ENCODE measurements at places on chromosomes 11 and 22.

- no peak for DNase-seq
These were observed 86.5 kb downstream of the MN1 start for GRCh38 chr22:27715106-27715505.

- no peak for DNase-seq
These were observed 2.9 kb upstream of the MTFP1 start for GRCh38 chr22:30422481-30423300.

DNA sequence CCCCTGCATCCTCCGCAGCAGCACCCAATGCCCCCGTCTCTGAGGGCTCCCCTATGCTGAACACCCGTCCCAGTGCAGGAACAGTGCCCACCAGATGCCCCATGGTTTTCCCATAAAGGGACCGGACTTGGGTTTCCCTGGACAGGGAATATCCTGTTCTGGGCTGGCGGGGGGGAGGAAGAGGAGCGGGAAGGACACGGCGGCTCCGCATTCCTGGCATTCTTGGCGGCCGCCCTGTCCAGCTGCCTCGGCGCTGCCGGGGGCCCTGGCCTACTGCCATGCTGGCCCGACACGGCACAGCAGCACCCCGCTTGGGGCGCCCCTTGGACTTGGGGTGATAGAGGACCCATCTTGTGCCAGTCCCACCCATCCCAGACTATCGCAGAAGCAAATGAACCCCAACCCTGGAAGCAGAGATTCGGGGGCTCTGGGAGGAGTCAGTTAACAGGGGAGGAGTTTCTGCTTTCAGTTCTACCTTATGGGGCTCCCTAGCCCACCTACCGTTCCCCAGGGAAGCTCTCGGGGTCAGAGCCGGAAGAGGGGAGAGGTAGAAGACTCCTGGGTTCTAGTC lies 23.7 kb upstream of the CBX7 start:
- DNase-seq, result no peak

DNA sequence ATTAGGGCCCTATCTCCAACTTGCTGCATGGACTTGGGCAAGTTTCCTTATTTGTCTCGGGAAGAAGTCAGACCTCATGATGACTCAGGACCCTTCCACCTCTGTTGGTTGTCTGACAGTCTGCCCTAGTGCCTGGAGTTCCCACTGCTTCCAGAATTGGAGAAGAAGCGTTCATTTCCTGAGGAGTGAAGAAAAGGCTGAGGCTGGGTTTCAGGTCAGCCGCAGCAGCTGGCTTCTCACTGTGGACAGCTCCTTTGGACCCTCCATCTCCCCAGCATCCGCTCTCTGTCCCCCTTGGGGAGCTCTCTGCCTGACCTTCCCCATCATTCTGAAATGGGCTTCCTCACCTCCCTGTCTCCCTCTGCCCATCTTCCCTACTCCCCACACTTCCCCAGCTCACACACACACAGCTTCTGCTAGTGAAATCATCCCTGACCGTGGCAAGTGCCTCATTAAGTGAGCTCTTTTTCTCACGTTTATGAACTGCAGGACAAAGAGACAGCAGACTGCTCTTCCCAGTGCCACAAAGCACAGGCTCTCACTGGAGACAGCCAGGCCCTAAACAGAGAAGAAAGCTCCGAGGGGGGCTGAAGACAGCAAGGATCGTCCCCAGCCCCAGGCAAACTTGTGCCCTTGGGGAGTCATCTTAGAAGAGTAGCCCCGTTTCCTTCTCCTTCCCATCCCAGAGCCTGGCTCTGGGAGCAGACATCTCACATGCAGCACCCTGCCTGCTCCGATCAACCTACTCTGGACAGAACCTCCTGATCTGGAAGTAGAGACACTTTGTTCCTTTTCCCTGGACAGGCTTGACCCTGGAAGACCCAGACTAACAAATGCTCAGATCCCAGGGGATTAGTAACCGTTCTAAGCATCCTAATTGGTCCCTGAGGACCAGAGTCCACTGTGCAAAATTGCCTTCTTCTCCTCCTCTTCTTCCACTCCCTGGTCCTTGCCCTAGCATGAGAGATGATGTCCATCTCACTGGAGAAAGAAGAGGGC lies 157.9 kb downstream of the FEZ1 start:
- DNase-seq, result no peak

- no peak for DNase-seq
These were observed 10.8 kb upstream of the COMT start for GRCh38 chr22:19930551-19931486.

DNA sequence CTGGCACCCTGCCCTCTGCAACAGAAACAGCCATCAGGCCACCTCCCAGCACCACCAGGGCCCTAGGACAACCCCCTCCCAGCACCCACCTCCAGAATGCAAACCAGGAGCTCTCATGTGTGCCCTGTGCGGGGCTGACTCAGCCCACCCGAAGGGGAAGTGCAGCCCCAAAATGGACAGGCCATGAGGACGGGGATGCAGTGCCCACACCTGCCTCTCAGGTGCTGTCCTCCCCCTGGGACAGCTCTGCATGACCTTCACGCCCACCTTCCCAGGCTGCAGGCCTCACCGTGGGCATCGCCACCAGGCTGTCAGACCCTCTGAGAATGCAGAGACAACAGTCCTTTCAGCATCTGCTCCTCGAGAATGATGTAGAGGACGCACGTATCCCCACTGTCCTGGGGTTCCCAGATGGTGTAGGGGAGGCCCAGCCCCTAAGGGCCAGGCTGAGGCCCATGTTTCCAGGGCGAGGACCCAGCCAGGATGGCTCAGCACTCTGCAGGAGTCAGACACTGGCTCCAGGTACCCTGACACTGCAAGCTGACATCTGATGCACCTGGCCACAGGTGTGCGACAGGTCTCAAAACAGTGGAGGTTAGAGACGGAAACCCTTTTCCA lies 13.5 kb downstream of the MOB2 start:
- DNase-seq, result no peak

DNA sequence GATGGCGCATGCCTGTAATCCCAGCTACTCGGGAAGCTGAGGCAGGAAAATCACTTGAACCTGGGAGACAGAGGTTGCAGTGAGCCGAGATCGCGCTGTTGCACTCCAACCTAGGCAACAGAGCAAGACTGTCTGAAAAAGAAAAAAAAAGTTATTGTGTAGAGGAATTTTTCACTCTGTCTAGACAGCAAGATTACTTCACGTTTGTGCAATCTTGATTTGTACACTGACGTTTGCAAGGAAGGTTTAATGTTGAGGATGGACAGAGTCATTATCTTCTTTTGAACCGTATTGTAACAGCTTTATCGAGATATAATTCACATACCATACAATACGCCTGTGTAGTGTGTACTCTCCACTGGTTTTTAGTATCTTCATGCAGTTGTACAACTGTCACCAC lies 3.7 kb downstream of the CTTN start:
- no peak for DNase-seq

- no peak for DNase-seq
These were observed 273.5 kb upstream of the MPPED2 start for GRCh38 chr11:30859669-30860068.

- no peak for DNase-seq
These were observed 88.4 kb downstream of the CTTN start for GRCh38 chr11:70486731-70487130.

Measured in germinal center (tissue), 1 donor.